ENCODE measurements at places on chromosomes 2 and 18.

GRCh38 chr2:55123851-55124269 lies 73.6 kb upstream of the RTN4 start:
- DNase-seq, result no peak

DNA sequence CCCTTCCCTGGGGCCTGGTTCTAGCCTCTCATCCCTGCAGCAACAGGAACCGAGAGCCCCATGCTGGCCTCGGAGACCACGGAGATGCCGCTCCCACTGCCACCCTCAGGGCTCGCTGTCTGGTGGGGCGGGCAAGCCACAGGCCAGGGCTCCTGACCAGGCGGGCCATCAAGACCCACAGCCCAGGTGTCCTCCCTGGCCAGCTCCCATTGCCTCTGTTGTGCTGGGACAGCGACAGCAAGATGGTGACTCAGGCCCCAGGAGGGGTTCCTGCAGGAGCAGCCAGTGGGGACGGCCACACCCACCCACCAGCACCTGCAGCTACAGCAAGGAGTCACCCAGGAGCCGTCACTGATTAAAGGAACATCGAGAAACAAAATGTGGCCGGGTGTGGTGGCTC lies 7.4 kb downstream of the KLHL30 start:
- no peak for DNase-seq

- no peak for DNase-seq
Measured at GRCh38 chr2:70934981-70935380, 719 bp upstream of the ATP6V1B1 start.

DNA sequence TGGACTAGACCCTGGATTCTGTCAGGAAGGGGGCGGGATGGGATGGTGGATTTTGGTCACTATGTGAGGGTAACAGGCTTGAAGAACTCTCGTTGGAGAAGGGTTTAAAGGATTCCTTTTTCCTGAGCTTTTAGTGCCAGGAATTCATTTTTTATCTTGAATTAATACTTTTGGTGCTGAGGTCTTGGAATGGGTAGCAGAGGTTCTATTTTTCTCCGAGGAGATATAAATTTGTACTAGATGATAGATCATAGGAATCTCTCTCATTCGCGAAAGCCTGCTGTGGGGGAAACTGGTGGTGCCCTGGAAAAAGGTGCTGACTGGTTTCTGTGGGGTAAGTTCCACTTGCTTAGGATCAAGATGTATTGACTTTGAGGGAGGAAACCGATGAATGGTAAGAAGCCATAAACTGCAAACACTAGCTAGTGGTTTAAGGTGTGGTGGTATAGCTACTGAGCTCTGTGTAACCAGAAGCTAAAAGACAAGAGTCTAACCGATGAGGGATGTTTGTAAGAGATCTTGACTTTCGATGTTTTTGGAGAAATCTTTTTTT lies 706 bp downstream of the AGPS start:
- DNase-seq, result no peak

DNA sequence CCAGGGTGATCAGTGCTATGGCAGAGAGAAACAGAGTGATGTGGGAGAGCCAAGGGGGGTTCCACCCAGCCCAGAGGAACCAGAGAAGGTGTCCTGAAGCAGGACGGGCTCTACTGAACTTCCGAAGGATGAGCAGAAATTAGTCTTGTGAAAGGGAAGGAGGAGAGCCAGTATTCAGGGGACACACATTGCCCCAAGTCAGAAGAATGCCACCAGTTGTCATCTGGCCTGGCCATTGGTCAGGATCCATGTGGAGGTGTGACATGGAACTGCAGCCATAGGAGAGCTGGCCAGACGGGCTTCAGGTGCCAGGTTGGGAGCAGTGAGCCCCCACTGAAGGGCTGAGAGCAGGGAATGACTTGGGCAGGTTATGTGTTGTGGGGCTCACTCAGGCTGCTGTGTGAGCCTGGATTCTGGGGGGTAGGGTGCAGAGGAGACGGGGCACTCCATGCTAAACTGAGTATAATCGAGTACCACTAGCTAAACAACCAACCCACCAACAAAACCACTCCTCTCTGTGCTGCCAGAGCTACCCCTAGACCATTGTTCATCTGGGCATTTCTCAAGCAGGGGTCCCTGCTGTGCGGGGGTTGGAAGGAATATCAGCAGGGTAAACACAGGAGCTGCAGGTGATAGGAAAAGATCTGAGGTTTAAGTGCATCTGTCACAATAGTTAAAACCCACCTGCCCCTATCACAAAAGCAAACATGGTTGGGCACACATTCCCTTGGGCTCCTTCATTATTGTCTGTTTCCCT lies 25.3 kb downstream of the MARCO start:
- DNase-seq, result no peak

GRCh38 chr2:211879323-211879722 lies 659.3 kb downstream of the ERBB4 start:
- no peak for DNase-seq

GRCh38 chr2:150925611-150926010 lies 336.1 kb downstream of the RBM43 start:
- no peak for DNase-seq

- DNase-seq, result no peak
Measured at GRCh38 chr18:79902075-79902474, 49.4 kb downstream of the SLC66A2 start.

DNA sequence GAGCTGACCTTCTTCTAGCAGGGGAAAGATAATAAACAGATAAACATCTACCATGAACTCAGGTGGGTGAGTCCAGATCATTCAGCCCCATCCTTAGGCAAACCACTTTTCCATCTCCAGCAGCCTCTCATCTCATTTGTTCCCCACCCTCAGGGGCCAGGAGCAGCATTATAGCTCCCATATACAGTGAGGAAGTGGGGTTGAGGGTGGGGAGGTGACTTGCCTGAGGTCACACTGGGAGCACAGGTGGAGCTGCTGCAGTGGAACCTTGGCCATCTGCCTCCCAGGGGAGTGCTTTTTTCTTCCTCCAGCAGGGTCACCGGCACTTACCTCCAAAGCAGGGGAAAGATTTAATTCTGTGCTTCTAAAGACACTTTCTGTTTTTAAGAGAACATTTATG lies 212.5 kb upstream of the SMAD2 start:
- DNase-seq, result no peak

DNA sequence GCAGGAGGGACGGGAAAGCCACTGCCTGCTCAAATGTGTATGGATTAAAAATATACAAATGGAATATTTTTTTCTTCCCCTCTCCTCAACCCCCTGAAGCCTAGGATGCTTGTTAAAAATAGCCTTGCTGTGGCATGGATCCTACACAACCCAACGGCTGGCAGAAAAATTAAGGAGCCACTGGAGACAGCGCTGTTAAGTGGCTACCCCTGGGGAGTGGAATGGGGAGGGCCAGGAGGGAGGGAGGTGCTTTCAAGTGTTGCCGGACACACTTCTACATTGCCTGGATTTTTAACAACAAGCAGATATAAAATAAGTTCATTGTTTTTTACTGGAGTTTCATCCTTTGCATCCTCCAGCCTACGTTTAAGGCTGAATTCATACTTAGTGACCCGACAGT lies 66.6 kb downstream of the ZBTB7C start:
- DNase-seq, result no peak

DNA sequence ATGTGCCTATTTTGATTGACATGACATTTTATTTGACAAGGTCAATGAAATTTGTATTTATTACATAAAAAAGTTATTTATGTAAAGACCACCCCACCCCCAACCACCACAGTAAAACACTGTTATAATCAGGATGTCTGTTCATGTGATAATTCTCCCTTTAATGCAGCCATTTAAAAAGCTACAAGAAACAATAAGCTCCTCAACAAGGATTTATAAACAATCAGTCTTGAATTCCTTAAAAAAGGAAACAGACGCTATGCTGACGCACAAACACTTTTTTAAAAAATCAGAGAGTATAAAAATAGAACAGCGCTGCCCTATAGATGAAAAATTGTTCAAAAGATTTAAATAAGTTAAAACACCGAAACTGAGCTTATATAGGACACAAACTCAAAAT lies 102.2 kb downstream of the SOS1 start:
- DNase-seq, result no peak

GRCh38 chr18:80112624-80113248 lies 3.7 kb downstream of the ADNP2 start:
- DNase-seq, result no peak

GRCh38 chr2:119549241-119549640 lies 5.0 kb downstream of the CFAP221 start:
- no peak for DNase-seq

DNA sequence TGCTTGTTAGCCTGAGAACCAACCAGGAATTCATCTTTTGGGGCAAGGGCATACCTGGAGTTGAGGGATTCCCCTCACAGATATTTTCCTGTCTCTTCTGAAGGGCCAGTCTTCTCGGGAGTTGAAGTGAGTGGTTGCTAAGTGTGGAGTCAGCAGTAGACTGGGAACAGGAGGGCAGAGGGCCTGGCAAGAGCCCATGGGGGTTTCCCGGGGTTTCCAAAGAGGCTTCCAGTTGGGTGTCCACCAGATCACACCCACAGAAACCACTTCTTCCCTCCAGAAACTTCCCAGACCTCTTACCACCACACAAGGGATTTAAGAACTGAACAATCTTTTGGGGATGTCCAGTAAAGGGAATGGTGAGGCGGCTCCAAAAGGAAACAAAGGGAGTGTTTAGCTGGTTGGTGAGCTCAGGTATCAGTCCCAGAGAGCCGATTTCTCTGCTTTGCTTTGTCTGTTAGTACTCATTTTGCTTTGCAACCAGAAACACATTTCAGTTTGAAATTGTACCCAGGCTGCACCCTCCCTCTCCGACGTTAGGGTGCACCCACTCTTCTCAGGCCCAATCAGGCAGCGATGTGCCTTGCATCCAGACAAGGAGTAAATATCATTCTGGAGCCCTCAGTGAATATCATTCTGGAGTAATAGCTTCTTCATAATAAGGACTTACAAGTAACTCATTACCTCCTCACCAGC lies 47.5 kb upstream of the SPATS2L start:
- no peak for DNase-seq

GRCh38 chr2:219300022-219300421 lies 9.2 kb downstream of the PTPRN start:
- no peak for DNase-seq

DNA sequence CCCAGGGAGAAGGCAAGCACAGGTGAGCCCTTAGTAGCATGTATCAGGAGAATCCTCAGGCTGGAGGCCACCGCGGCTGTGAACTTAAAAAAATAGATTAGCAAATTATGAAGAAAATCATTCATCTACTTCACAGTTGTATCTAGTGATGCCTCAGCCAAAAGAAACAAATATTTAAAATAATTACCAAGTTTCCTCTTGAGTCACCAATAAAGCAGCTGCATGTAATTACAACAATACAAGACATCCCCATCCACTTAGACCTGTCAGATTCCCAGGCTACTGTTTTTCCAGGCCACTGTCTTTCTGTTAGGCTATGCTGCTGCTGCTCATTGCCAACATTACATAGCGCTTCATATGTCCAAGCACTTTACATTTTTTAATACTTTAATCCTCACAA lies 54.6 kb upstream of the PHLPP1 start:
- no peak for DNase-seq

DNA sequence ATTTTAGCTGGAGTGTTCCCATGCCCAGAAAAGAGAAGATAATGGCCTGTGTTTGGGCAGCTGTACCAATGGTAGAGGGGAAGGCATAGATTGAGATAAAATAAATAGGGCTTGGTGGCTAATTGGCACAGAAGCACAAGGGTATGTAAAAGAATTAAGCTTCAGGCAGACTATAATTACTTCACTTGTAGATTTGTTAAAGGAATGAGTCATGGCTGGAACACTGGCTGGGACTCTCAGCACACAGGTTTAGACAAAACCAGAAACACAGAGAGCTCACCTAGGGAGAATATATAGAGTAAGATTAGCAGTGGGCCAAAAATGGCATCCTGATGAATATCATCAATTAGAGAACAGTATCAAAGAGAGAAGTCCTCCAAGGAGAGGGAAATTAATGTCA lies 198.3 kb upstream of the FIGN start:
- DNase-seq, result no peak

GRCh38 chr2:234789556-234790325 lies 162.1 kb upstream of the SH3BP4 start:
- DNase-seq, result no peak

DNA sequence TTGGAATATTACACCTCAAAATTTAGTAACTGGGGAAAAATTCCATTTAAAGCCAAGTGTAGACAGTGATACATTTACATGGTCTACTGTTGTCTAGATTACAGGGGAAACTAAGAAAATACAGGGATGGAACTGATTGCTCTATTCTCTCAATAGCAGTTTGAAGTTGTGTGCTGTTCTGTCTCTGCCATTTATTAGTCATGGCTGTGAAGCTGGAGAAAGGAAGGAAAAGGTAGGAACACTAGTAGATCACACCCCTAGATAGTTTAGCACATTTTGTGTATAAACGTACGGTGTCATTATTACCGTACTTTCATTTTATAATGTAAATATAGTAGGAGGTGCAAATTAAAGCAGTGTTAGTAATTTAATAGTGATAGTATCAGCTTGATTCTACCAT lies 170.5 kb downstream of the PHLPP1 start:
- no peak for DNase-seq

GRCh38 chr18:77063260-77063659 lies 69.3 kb downstream of the MBP start:
- DNase-seq, result no peak

GRCh38 chr2:126777620-126777978 lies 121.1 kb upstream of the TEX51 start:
- DNase-seq, result no peak

DNA sequence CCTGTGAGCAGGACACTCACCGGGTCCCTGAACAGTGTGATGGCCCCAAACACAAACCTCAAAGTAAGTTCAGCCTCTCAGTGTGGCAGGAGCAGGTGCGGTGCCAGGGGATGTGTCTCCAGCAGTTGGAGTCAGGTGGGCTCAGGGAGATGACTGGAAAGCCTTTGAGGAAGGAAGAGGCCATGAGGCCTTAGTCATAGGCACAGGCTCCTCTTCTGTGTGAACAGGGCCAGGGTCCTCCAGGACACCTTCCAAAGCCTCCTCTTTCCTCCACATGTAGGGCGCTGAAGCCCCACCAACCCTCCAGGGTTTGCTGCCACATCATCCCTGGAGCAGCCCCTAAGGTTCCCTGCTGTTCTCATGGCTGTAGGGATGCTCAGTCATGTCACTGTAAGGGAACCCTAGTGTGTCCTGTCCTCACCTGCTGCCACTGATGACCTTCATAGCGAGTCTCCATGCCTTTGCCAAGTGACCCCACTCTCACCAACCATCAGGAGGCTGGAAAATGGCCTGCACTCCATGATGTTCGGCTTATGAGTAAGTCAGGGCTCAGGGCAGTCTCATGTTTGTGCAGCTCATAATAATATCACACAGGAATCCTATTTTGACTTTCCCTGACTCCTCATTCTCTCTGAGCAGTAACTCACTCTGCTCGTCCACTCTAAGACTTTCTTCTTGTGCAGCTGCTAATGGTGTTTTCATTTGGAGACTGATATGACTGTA lies 1152.9 kb downstream of the RPIA start:
- no peak for DNase-seq

- no peak for DNase-seq
Measured at GRCh38 chr2:8997108-8997507, 6.4 kb downstream of the MBOAT2 start.

DNA sequence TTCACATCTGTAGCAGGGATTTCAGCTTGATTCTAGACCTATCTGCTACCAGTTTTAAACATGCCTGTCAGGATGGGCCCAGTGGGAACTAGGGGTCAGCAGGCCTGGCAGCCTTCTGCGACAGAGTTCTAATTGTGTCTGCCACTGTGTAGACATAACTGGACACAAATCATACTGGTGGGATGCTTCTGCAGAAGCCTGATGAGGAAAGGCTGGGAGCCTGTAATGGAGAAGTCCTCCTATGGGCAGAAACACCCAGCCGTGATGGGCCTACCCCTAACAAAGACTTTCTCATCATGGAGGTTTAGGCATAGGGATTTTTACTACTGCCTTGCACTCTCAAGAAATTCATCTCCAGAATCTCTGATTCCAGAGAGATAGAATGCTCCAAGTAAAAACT lies 166.9 kb downstream of the PDE11A start:
- no peak for DNase-seq

All from omental fat pad (tissue), 4 donors.